Activated CD8-positive, alpha-beta memory T cell treated with anti-CD3 and anti-CD28 coated beads, Interleukin-2, amount 10 ng/mL, durations not matched to agents 7 days and 5 days (primary cell): ENCODE measurements at places on chromosomes 3 and 15. TPM values are rescaled to one million over a fixed set of nuclear protein-coding genes. Genes with fewer than 3 reads are reported as not detected.

DNA sequence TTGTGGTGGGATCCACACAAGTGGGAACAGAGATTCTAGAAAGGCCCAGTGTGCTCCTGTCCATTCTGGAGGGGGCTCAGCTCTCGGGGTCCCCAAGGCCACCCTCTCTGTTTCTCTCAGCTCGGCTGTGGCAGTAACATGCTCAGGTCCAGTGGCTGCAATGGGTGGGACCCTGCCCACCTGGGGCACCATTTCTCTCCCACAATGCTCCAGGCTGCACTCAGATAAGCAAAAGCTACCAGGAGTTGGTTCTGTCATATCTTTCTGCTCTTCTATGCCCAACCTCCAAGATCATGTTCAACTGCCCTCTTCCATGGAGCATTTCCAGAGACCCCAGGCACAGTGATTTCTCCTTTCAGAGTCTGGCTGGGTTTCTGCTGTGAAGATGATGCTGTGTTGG, 40.8 kb downstream of the ITGA11 start:
- DNase-seq: peak; percentile 25

DNA sequence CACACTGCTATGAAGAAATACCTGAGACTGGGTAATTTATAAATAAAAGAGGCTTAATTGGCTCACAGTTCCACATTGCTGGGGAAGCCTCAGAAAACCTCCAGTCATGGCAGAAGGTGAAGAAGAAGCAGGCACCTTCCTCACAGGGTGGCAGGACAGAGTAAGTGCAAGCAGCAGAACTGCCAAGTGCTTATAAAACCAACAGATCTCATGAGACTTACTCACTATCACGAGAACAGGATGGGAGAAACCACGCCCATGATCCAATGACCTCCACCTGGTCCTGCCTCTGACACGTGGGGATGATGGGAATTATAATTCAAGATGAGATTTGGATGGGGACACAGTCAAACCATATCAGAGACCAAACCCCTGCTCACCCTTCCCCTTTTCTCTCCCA, 75.0 kb downstream of the TRIM69 start:
- no peak for DNase-seq

GRCh38 chr3:48847053-48847503, 596 bp downstream of the PRKAR2A start:
- DNase-seq: peak; percentile 64

DNA sequence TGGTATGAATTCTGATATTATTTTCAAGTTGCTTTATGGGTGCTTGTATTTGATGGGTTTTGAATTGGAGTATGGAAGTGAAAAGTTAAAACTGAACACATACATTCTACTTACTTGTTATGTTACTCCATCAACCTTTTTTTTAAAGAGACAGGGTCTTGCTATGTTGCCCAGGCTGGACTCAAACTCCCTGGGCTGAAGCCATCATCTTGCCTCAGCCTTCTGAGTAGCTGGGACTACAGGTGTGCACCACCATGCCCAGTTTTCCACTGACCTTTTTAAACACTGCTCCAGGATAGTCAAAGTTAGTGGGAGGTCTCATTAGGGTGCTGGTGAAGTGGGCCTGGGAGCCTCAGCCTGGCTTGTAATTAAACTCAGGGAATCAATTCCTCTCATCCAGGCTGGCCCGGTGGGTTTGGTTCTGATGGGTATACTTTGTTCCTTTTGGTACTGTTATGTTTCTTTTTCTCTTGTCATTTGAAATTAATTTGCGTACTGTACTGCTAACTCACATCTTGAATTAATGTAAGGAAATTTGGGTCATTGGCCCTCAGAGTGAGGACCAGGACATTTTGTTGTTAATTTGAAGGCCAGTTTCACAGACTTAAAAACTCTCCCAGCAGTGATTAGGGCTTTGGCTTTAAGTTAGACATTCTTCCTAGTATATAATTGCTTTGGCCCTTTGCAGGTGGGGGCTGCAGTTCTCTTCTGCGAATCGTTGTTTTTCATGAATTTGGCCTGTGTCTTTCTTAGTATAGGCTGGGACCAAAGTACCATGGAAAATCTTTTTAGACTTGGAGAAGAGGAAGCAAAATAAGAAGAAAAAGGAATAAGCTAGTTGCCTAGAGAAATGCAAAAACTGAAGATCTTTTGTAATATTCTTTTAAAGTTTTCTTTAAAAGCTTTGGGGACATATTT, 66.9 kb downstream of the FNDC3B start:
- no peak for DNase-seq

GRCh38 chr15:101055411-101055810, 136.3 kb downstream of the LRRK1 start:
- DNase-seq: no peak

DNA sequence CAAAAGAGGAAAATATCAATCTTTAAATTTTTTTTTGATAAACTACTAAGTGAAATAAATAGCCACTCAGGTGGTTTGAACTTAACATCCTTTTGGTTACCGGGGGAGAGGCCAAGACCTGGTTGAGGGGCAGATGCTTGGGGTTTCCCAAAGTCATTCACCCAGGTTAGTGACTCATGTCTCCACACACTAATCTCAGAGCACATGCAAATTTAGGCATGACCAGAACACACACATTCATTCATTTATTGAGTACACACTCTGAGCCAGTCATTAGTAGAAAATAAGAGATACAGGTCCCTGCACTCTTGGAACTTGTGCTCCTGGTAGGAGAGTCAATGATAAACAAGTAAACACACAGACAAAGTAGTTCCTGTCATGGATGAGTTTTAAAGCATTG, 7.3 kb downstream of the ILDR1 start:
- peak; percentile 55 for DNase-seq

- DNase-seq: no peak
Measured at GRCh38 chr15:32778391-32779176, 60.8 kb downstream of the GREM1 start.

DNA sequence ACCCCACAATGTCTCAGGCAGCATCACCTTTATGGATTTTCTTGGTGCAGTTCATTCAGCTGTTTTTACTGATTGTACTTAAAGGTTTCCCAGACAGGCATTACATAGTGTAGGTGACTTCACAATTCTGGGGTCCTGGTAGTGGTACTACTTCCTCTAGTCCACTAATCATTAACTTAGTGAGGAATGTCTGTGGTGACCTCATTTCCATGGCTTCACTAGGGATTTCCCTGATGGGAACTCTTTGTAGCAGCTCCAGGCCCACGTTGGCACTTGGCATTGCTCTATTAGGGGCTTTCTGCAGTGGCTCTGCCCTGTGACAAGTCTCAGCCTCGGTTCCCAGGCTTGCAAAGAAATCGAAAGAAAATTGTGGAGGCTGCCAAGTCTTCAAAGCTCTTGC, 48.1 kb upstream of the NPAP1 start:
- no peak for DNase-seq

- no peak for DNase-seq
Measured at GRCh38 chr3:115186351-115187148, 39.5 kb upstream of the ZBTB20 start.

- no peak for DNase-seq
Measured at GRCh38 chr15:40323953-40324937, 753 bp downstream of the INAFM2 start.

GRCh38 chr15:83462026-83462425, 14.9 kb downstream of the SH3GL3 start:
- DNase-seq: no peak

The ADAMTS9 gene
- not detected for total RNA-seq

The PIERCE2 gene
- total RNA-seq: not detected

The SPTSSB gene
- not detected for total RNA-seq

The NR2E3 gene
- total RNA-seq: not detected

The PRR23C gene
- not detected for total RNA-seq

The SCN11A gene
- 0.05 TPM for total RNA-seq

The RAB6B gene
- 1.3 TPM for total RNA-seq

The GLT8D1 gene
- total RNA-seq: 37.0 TPM

The ZPLD1 gene
- total RNA-seq: not detected

The ALG1L2 gene
- total RNA-seq: 1.4 TPM
